ENCODE measurements at places on chromosomes 13 and 19.

GRCh38 chr19:44050740-44051649, 841 bp upstream of the ZNF223 start:
- DNase-seq: no peak

- DNase-seq: no peak
Measured at GRCh38 chr13:112247471-112248405, 128.4 kb upstream of the SPACA7 start.

DNA sequence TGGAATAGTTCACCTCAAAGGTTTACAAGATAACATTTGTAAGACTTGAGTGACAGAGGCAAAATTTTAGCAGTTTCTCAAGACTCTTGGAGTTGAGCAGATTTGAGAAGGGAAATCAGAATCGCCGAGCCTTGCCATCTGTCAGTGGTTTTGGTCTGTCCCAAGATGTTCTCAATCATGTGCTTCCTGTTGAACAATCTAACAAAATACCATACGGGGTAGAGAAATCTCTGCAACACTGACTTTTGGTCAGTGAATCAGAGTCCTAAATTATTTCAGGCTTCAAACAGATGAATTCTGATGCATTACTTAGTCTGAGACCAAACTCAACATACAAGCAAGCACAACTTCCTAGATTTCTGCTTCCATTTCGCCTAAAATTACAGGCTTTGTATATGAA, 3.8 kb downstream of the KCTD12 start:
- DNase-seq: no peak

DNA sequence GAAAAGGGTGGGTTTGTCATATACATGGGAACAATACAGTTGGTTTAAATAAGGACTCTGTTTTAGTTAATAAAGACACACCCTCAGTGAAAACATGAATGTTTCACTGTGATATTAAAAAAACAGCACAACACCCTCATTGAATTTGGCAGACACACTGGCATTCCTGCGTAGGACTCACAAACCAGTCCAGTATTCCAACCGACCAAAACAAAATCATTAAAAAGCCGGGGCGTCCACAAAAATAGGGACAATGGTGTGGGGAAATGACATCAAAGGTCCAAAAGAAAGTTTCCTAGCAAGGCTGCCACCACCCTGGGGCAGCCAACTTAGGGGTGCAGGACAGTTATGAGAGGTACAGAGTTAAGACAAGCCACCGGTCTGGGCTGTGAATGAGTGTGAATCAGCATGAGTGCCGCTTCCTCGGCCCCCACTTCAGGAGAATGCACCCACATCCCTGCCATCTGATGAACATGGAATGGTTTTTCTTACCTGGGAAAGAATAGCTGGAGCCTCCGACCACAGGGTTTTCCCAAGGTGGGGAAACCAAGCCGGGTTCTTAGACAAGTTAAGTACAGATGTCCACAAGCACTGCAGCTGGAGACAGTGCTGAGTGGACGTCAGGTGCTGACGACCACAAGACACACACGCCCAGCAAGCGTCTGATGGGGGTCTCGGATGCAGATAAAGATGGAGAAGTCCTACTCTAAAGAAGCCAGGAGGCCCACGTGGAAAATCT, 73.3 kb downstream of the KLF2 start:
- no peak for DNase-seq

- DNase-seq: no peak
Measured at GRCh38 chr19:35122687-35123551, 7.3 kb downstream of the FXYD3 start.

- no peak for DNase-seq
Measured at GRCh38 chr19:1291761-1292418, 6.2 kb downstream of the EFNA2 start.

DNA sequence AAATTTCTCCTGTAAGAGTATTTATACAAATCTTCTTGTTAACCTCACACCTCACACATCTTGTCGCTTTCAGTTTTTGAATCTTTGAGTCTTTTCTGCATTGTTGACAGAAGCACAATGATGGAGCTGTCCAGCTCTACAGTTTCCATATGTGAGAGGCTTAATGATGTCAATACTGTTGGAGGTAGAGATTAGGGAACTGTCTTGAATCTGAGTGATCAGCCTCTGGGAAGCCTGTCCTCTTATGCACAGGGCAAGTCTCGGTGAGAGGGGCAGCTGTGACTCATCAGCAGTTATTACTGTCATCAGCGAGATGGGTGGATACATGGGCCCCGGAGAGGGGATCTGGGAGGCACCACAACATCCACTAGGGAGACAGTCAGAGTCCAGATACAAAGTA, 4.6 kb upstream of the ITGBL1 start:
- DNase-seq: no peak

DNA sequence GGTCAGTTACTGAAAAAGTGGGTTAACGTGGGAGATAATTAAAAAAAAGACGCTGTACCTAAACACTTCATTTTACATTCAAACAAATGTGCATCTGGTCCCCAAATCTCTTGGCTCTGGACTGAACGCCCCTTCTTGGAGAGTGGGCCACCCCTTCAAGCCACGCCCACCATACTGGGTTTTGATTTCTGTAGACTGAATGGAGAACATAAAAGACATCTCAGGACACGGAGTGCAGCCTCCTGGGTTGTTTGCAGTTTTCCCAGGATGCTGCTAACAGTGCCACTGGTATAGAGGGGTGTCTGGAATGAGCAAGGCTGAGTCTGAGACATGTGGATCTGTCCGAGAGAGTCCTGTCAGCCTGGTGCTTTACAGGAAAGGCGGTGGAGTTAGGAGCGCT, 10.6 kb downstream of the TFDP1 start:
- DNase-seq: no peak

GRCh38 chr13:81609335-81609734, 1268.4 kb upstream of the SPRY2 start:
- no peak for DNase-seq

GRCh38 chr19:53960886-53961285, 1.9 kb upstream of the CACNG8 start:
- no peak for DNase-seq

All from amniotic stem cell (primary cell).